Posterior cingulate gyrus (tissue), 11 donors: ENCODE measurements at places on chromosomes 5 and 9.

DNA sequence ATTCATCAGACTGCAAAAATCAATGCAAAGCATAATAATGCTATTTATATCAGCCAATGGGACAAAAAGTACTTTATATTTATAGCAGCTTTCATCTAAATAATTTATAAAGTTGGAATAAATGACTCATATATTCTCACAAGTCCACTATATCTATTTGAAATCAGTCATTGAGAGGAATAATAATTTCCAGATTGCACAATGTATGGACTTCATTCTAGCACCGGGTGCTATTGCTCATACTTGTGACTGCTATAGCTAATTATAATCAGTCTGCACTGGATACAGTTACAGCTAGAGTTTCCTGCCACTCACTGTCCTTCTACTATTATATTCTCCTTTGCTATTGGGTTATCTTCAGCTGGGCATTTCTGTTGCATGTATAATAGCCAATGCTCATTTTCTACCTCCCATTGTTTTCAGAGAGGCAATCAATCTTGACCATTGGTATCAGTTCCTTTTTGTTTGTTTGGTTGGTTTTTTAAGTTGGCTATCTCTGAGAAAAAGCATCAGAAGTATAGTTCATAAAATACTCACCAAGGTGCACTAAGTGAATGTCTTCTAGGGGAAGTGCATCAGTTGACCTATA lies 1.9 kb downstream of the CDH18 start:
- DNase-seq = no peak

- no peak for DNase-seq
Measured at GRCh38 chr5:62649476-62650113, 71.0 kb downstream of the LRRC70 start.

GRCh38 chr5:58860680-58861079 lies 277.8 kb downstream of the RAB3C start:
- DNase-seq = no peak

DNA sequence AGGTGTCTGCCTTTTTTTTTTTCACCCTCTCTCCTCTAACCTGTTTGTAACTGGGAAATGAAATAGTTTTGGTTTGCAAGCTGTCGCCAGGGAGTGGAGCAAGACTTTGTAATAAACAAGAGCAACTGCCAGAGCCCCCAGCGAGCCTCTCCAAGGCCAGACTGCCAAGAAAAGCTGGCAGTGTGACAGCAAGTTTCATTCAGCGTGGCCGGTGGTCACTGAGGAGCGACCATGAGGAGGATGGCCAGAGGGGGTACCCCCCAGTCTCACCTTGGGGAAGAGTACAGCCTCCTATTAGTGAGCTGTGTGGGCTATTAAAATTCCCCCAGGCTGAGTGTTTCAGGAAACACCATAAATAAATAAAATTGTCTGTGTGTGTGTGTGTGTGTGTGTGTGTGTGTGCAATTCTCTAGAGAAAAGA lies 49.9 kb downstream of the ZFAND5 start:
- peak; percentile 35 for DNase-seq

DNA sequence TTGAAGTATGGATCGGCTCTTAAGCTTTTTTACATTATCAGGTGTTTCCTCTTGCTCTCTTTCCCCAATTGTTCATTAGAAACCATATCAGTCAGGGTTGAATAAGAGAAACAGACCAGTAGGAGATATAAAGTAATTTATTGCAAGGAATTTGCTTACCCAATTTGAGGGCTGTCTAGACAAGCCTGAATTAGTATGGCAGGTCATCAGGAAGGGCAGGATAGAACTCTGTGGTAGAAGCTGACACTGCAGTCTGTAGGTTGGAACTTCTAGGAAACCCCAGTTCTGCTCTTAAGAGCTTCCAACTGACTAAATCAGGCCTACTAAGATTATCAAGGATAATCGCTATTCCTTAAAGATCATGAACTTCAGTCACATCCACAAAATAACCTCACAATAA lies 24.3 kb downstream of the ISOC1 start:
- DNase-seq = no peak

GRCh38 chr9:31612336-31613030 lies 772.0 kb upstream of the ACO1 start:
- no peak for DNase-seq

GRCh38 chr9:80066931-80067330 lies 495.2 kb downstream of the TLE4 start:
- DNase-seq = no peak

- DNase-seq = no peak
Measured at GRCh38 chr5:76625087-76625815, 2.0 kb upstream of the F2RL2 start.

GRCh38 chr9:93597871-93598646 lies 21.7 kb downstream of the PHF2 start:
- no peak for DNase-seq

- DNase-seq = peak; percentile 71
Measured at GRCh38 chr9:19488721-19489120, 79.9 kb downstream of the ACER2 start.

DNA sequence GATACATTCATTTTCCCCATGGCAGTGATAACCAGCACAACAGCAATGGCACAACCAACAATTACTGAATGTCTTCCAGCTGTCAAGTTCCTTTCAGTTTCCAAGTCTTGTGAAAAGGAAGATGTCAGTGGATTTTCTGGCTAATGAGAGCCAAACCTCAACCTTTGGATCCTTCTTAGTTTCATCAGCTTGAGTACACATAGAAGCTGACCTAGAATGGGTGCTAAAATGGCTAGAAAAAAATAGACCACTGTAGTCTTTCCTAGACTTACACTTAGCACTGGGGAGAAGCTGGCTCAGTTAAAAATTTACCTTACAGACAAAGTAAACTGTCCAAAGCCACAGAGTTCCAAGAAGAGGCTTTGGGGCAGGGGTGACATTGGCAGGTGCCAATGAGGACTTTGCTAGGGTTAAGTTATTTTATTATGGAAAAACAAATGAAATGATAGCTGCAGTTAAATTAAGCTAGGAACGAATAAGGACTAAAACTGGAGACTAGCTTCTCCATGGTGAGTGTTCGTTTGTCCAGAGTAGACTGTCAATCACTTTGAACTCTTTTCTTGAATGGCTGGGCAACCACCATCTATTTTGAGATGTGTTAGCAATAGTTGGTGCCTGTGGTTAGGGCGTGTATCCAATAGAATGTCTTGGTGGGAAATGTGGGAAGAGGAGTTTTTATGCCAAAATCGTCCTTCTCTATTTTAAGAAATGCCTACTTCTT lies 25.9 kb upstream of the TXN start:
- no peak for DNase-seq

- DNase-seq = no peak
Measured at GRCh38 chr9:122191584-122191983, 31.9 kb downstream of the MORN5 start.

GRCh38 chr9:2390028-2390427 lies 231.6 kb upstream of the VLDLR start:
- no peak for DNase-seq

- no peak for DNase-seq
Measured at GRCh38 chr9:110006657-110007056, 201.3 kb downstream of the C9orf152 start.

DNA sequence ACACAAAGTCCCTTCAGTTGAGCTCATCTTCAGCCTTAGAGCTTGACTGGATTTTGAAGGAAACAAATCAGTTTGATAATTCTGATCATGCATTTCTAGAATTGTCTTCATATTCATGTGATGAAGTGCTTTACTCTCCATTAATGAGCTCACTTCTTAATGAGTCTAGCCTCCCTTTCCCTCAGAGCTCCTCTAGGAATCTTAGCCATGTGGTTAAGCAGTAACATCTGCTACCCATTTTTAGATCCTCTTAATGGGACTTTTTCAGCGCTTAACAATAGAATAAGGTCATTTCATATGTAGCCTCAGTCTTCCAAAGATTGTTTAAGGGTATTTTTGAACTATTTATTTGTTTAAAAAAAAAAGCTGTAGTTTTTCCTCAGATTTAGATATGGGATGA lies 36.9 kb upstream of the LURAP1L start:
- DNase-seq = no peak

- DNase-seq = peak; percentile 38
Measured at GRCh38 chr5:179923436-179923835, 15.7 kb upstream of the TBC1D9B start.
